Calu3 (cell line): ENCODE measurements at places on chromosomes 6 and 20.

GRCh38 chr6:80226151-80226550 is 119.7 kb downstream of the BCKDHB start:
- H3K27me3 ChIP-seq: no peaks in the 10 kb centered on the region
- H3K36me3 ChIP-seq: no peaks in the 10 kb centered on the region
- no peak overlapping the region for H3K27ac ChIP-seq
- no peaks in the 10 kb centered on the region for H3K4me1 ChIP-seq
- no peak for DNase-seq
- H3K4me3 ChIP-seq: no peak overlapping the region

DNA sequence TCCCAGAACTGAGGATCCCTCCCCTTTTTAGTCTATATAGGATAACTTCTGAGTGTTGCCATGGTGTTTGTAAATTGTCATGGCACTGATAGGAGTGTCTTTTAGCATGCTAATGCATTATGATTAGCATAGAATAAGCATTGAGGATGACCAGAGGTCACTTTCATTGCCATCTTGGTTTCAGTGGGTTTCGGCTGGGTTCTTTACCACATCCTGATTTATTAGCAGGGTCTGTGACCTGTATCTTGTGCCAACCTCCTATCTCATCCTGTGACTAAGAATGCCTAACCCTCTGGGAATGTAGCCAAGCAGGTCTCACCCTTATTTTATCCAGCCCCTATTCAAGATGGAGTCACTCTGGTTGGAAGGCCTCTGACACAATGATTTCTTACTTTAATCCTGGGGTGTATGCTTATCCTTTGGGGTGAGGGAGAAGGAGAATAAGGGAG is 19.6 kb downstream of the WFDC2 start:
- H3K4me3 ChIP-seq: no peak overlapping the region
- no peaks in the 10 kb centered on the region for H3K27me3 ChIP-seq
- peak; percentile 66 for DNase-seq
- H3K27ac ChIP-seq: no peak overlapping the region

DNA sequence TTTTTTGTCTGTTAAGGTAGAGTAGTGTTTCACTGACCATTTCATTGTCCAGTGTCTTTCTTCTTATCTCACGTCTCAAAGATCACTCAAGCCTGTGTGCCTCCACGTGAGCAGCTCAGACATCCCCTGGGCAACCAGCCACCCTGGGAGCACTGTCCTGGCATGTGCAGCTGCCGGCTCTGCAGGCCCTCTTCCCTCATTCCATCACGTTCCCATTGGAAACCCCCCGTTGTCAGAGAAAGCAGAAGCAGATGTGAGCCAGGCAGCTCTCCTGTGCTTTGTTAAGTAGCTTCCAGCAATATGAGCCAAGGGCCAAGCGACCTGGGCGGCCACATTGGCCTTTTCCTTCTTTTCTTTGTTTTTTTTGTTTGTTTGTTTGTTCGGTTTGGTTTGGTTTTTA is 233.2 kb upstream of the SYNDIG1 start:
- no peaks in the 10 kb centered on the region for H3K27me3 ChIP-seq
- no peaks in the 10 kb centered on the region for H3K4me1 ChIP-seq
- no peaks in the 10 kb centered on the region for H3K36me3 ChIP-seq
- H3K4me3 ChIP-seq: no peak overlapping the region
- no peak overlapping the region for H3K27ac ChIP-seq
- no peak for DNase-seq

DNA sequence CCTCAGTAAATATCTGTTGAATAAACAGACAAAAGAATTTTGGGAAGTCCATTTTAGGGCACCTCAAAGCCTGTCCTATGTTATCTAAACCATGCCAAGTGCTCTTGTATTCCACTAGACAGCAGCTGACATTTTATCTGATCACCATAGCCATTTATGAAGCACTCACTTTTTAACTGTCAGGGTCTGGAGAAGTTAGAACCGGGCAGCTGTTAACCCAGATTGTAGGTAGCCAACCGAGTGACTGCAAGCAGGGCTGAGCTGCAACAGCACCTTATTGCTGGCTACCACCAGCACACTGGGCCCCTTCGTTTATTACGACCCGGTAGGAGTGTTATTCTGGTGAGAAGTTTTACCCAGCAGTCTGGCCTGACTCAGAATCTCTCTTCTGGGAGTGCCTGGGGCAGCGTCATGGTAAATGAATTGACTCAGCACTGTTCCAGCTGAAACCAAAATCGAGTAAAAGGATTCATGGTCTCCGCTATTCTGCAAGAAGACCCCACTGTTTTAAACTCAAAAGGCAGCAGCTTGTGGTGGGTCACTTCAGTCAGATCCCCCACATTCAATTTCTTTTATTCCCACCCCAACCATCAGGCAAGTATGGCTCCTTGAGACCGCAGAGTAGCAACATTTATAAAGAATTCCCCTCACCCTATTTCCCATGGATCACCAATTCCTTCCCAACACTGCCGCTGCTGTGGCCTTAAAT is 1.7 kb downstream of the UBE2V1 start:
- H3K27me3 ChIP-seq: no peaks in the 10 kb centered on the region
- DNase-seq: no peak
- peaks cover 37% of the 10 kb centered on the region for H3K36me3 ChIP-seq
- H3K4me1 ChIP-seq: peaks cover 79% of the 10 kb centered on the region
- peak overlapping the region; percentile 93 for H3K4me3 ChIP-seq
- H3K27ac ChIP-seq: peak overlapping the region; percentile 77
